GM23248 (cell line): ENCODE measurements at places on chromosomes 7 and 10.
A peak's percentile ranks its signal among the peaks of the same experiment; 100 is the strongest.

GRCh38 chr7:44964384-44964830, 14.4 kb downstream of the MYO1G start:
- DNase-seq: peak; percentile 44

DNA sequence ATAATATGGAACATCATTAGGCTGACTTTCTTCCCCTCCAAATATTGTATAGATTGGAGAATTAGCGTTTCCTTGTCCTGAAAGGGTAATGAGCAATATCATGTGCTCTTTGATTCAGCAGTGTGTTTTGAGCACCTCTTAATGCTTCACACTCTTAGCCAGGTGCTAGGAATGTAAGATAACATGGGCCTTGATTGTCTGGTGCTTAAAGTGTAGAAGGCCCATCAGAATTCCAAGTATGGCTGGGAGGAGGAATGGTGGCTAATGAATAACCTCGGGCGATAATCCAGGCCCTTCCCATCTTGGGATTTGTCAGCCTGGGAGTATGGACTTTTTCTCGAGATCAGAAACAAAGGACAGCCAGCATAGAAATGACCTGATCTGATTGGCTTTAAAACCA, 8.6 kb downstream of the TSPAN13 start:
- DNase-seq: no peak

DNA sequence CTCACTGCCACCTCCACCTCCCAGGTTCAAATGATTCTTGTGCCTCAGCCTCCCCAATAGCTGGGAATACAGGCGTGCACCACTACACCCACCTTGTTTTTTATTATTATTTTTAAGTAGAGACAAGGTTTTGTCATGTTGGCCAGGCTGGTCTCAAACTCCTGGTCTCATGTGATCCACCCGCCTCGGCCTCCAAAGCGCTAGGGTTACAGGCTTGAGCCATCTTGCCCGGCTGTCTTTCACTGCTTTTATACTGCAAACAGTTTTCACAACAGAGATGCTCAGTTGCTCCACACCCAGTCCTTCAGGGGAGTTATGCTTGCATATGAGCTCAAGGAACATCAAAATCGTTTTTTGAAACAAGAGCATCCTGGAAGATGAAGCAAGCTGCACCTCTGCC, 1.3 kb upstream of the PRR15 start:
- DNase-seq: no peak

DNA sequence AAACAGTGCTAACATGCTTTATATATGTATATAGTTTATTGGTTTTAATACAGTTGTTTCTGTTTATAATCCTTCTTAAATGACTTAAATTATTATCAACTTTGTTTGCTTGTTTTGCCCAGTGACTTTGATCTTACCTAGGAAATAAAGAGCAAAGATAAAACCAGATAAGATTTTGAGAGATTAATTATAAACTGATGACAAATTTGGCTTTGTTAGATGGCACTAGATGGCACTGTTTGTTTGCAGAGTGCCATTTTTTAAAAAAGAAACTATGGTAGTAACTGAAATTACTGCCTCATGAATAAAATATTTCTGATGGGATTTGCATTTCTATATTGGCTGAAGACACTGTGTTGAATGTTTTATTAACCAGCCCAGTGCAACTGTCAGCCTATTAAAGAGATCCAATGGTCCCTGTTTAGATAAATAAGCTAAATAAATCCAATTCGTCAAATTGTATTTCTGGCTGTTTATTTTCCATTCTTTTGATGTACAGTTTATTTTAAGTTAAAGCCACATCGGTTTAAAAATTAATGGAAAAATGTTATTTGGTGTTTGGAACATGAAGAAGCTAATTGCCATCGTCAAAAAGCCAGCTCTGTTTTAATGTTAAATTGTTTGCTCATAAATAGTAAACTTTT, 28.7 kb downstream of the VTI1A start:
- peak; percentile 63 for DNase-seq
